Glutamatergic neuron (in vitro differentiated cells): ENCODE measurements at places on chromosomes 4 and X.

DNA sequence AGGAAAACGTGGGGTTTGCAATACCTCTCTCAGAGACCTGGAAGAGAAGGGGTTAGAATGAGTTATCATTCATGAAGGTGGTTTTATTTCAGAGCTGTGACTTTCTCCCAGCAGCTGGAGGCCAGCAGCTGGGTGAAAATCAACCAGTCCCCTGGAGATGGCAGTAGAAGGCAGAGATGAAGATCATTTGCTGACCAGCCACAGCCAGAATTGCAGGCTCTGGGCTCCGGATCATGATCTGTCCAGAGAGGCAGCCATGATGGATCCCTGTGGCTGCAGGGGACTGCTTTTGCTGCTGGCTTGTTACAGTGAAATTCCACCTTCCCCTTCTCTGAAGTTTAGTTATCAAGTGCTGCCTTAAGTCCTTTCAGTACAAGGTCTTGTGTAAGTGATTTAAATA, 46.9 kb upstream of the TAB3 start:
- peak; percentile 10 for DNase-seq

DNA sequence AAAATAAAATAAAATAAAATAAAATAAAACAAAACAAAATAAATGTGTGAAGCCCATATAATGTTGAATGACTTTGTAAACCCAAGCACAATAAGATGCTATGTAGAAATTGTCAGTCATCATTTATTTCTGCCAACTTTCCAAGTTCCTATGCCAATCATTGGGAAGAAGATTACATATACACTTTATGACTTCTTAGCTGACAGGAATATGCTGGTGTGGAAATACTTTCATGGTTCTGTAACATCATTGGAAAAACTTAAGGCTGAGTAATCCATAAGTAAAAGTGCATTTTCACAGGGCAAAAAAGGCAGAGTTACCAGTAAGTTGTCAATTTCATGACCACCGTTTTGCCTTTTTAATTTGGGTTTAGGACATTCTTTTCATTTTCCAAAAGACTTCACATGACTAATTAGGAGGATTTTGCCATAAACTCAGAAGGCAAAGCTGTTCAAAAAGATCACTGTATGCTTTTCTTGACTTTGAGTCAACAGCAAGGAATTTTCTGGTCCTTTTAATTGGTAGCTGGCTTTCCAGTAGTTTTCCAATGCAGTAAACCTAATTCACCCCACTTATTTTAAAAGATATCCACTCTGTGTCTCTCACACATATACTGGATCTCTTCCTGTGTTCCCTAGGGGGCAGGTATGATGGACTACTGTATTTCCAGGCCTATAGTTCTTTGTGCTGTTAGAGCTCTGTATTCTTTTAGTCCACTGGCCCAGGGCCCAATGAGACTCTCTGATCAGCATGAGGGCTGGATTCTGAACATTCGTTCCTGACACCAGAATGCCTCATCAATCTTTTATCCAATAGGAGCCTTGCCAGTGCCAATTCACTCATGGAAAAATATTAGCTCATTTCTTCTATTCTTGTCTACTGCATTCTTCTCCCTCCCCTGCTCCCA, 26.2 kb upstream of the SCRG1 start:
- no peak for DNase-seq

GRCh38 chrX:9794495-9794894, 8.3 kb downstream of the SHROOM2 start:
- no peak for DNase-seq

DNA sequence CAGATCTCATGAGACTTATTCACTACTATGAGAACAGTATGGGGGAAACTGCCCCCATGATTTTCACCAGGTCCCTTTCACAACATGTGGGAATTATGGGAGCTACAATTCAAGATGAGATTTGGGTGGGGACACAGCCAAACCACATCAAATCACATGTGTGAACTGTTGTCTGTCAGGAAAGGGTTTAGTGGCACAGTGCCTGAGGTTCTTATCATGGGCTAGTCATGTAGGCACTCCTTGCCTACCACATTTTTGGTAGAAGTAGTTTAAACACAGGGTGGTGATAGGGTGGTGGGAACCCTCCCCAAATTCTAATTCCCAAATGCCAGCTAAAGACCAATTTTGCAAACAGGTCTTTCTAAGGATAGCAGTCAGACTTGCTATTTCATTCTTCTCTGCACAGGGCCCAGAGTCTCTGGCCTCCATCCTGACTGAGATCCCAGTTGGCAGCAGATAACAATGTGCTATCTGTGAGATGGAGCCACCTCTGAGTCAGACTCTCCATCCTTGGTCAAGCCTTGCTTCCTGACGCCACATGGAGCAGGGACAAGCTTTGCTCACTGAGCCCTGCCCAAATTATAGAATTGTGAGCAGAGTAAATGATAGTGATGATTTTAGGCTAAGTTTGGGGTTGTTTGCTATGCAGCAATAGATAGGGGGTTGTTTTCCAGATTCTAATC, 33.5 kb upstream of the SETD7 start:
- no peak for DNase-seq

DNA sequence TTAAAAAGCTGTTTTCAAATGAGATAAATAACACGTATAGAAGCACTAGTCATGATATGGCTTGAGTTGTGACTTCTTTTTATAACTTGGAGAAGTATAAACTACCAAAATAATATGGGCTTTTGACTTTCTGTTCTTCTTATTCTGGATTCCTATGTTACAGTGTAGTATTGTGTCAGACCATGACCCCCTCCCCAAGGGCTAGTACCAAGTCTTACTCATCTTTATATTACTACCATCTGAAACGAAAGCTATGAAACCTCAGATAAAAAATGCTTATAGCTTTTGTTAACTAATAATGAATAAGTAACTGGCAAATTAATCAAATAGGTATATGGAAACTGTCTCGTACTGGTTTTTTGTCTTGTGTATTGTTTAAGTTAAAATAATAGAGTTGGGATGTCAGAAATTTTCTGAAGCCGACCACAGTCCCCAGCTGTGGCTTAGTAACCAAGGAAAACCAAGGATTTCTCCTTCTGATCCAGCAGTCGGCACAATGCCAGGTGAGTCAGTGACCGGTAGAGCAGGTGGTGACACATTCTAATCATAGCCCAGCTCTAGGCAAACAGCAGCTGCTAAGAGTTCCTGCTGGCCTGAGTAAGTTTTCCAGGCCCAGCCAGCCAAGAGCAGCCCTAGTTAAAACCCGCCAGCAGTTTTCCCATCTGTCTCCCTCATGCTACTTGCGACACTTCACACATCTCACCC, 163.3 kb upstream of the PRDX4 start:
- DNase-seq, result no peak

GRCh38 chr4:99234331-99235010, 15.4 kb upstream of the ADH6 start:
- no peak for DNase-seq

- DNase-seq, result no peak
These were observed 13.9 kb downstream of the FNIP2 start for GRCh38 chr4:158782551-158783360.

DNA sequence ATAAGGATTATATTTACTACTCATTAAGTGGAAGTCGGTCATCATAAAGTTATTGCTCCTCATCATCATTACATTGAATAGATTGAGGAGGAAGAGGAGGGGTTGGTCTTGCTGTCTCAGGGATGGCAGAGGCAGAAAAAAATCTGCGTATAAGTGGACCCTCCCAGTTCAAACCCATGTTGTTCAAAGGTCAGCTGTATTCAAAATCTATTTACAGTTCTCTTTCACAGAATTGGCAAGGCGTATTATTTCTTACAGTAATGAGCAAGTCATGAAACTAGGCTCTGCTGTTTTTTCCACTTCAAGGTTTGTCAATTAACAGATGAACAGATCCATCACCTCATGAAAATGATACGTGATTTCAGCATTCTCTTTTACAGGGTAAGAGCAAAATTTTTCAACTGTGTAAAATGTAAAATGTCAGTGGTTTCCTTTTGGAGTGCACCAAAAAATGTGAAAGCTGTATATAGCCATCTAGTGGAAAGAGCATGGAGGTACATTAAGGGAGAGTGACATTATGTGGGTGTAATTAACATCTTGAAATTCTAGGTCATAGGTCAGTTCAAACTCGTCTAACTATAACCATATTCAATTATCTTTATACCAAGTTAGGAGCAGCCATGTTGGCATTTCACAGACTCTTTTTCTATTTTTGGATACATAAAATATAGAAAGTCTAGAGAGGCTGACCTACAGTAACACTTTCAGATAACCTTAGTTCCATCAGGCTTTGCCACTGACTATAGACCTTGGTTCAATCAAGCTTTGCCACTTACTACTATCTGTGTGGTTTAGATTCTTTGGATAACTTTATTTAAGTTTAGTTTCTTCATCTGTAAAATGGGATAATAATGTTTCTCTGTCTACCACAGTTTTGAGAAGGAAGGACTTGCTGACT, 30.1 kb downstream of the NEIL3 start:
- DNase-seq, result no peak

DNA sequence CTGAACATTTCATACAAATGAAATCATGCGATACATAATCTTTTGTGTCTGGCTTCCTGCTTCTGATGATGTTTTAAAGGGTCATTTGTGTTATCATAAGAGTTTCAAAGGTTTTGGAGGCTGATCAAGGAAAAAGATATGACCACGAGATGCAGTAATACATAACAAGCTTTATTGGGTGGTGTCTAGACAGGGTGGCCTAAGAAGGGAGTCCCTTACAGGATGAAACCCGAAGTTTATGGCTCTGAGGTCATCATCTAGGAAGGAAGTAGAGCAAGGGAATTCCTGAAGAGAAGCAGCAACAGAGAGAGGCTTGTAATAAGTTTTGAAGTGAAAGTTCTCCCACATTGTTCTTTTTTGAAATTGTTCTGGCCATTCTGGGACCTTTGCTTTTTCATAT, 40.8 kb upstream of the SOD3 start:
- no peak for DNase-seq

DNA sequence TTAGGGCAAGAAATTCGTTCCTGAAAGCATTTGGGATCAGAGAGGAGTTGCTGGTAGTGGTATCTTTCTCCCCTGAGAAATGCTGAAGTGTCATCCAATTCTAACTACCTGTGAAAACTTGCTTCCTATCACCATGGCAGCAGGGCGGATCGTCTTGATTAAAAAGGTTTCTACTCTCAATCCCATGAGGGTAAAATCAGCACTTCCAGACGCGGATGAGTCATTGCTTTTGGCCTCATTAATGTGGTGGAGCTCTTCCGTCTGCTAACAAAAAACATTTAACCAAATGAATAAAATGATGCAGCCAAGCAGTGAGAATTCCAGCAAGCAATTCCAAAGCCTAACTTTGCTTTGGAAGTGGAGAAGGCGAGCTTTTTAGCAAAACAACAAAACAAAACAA, 325.6 kb downstream of the CAMK2D start:
- DNase-seq, result peak; percentile 23

GRCh38 chr4:188701952-188702351, 562.7 kb downstream of the TRIML1 start:
- no peak for DNase-seq

- DNase-seq, result no peak
These were observed 205.6 kb upstream of the HS3ST1 start for GRCh38 chr4:11634283-11634682.

- DNase-seq, result no peak
These were observed 4.9 kb downstream of the LRPAP1 start for GRCh38 chr4:3527101-3527913.

- peak; percentile 81 for DNase-seq
These were observed 900 bp downstream of the TRO start for GRCh38 chrX:54921427-54922021.

- DNase-seq, result no peak
These were observed 135.1 kb downstream of the REPS2 start for GRCh38 chrX:17081511-17081910.

GRCh38 chrX:78997870-78998558, 52.8 kb downstream of the P2RY10 start:
- DNase-seq, result no peak

- no peak for DNase-seq
These were observed 208.0 kb downstream of the ENOX2 start for GRCh38 chrX:130694983-130695382.

DNA sequence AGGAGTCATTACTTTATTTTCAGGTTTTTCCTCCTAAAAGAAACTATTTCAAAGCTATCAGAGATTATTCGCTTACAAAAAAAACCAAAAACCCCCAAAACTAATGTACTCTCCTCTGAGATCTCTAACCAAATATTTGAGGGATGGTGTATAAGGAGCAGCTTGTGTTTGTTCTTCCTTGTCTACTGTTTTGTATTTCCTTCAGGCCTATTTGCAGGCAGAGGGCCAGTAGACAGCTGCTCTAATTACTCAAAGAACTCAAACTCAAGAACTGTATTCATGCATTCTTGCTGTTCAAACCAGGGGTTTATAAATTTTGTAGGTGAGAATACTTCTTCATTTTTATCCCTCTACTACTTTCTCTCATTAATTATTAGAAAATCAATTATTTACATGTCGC, 51.3 kb downstream of the SH3RF1 start:
- no peak for DNase-seq

- DNase-seq, result no peak
These were observed 2.8 kb upstream of the TIFA start for GRCh38 chr4:112288455-112288854.

- DNase-seq, result no peak
These were observed 125.1 kb downstream of the RAPGEF2 start for GRCh38 chr4:159227984-159228383.
